Lower leg skin (tissue), 4 donors: ENCODE measurements at places on chromosomes 16 and 17. TPM values are rescaled to one million over a fixed set of nuclear protein-coding genes. Genes with fewer than 3 reads are reported as not detected.

The CACNA1G gene
- 3.1 TPM for total RNA-seq

The PHKG2 gene
- 39.5 TPM for total RNA-seq

The FBXW10B gene
- 0.25 TPM for total RNA-seq

The CNGB1 gene
- total RNA-seq = not detected

The TEDC2 gene
- total RNA-seq = 0.64 TPM

The ACOX1 gene
- total RNA-seq = 102 TPM

The LSM12 gene
- total RNA-seq = 31.7 TPM

The SPIRE2 gene
- 2.0 TPM for total RNA-seq

The PYCARD gene
- 87.5 TPM for total RNA-seq

The SBK1 gene
- total RNA-seq = 1.3 TPM

The UNC13D gene
- total RNA-seq = 6.5 TPM

The UMOD gene
- total RNA-seq = not detected

The ZNF689 gene
- total RNA-seq = 3.2 TPM

The CACNG3 gene
- total RNA-seq = not detected

The TNFRSF13B gene
- not detected for total RNA-seq

The TNFRSF17 gene
- total RNA-seq = not detected

The PPP1R27 gene
- not detected for total RNA-seq

The KRTAP2-3 gene
- total RNA-seq = not detected

The TBC1D3K gene
- total RNA-seq = not detected

The GAS2L2 gene
- total RNA-seq = not detected

The CD300A gene
- 13.0 TPM for total RNA-seq

The TBX2 gene
- 5.2 TPM for total RNA-seq

The LYRM1 gene
- total RNA-seq = 24.3 TPM

The TSPOAP1 gene
- 8.2 TPM for total RNA-seq

The TEX14 gene
- total RNA-seq = not detected
